ENCODE measurements at places on chromosomes 2 and 18.

DNA sequence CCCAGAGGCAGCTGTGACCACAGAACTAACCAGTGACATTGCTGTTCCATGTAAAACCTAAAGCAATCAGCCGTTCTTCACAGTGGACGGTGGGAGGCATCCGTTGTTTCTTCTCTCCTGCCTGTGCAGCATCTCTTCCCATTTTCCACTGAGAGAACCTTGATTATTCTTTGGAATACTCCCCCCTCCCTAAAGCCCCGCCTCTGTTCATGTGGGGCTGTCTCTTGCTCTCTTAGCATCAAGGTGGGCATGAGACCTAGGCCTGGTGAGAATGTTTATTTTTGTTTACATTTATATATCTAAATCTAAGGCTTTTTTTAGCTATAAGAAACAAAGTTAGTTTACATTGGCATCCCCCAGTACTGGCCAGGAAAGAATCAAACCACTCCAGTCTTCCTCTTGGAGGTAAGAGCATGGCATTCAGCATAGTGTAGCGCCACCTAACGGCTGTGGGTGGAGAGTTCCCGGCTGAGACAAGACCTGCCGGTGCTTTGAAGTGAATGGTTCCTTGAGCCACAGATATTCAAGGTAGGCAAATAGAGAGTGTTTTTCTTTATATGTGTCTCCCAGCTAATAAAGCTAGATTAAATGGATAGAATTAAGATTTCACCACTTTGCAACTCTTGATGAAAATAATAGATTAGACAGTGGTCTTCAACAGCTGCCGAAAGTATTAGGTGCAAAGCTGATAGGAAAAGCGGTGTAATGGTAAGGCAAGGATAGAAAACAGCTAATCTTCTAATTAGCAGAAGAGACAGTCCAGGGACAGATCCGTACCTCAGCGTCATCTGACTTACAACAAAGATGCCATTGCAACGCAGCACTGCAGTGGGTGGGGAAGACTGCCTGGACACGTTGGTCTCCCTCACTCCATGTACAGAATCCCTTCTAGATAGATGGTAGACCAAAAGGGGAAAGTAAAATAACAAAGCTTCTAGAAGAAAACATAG lies 219.6 kb upstream of the RAB12 start:
- DNase-seq, result no peak

- no peak for DNase-seq
Measured at GRCh38 chr2:208129744-208130711, at the start of gene CRYGC. Gene CRYGC (minus strand): TSS chr2:208129828. CDS start chr2:208129792, 36 bp downstream.

DNA sequence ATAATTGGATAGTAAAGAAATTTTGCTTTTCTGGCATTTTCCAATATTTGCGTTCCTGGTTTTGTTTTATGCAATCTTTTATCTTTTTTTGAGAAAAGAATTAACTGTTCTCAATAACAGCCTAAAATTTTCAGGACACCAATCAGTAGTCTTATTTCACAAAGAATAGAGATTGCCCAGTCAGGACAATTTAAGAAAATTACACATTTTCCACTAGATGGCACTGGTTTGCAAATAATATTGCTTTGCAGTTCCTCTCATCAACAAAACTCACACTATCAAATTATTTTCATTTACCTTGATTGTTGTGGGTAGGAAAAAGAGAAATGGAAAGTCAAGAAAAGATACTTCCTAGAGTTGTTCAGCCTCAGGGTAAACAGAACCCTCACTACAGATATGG lies 2.4 kb upstream of the RBM45 start:
- no peak for DNase-seq

DNA sequence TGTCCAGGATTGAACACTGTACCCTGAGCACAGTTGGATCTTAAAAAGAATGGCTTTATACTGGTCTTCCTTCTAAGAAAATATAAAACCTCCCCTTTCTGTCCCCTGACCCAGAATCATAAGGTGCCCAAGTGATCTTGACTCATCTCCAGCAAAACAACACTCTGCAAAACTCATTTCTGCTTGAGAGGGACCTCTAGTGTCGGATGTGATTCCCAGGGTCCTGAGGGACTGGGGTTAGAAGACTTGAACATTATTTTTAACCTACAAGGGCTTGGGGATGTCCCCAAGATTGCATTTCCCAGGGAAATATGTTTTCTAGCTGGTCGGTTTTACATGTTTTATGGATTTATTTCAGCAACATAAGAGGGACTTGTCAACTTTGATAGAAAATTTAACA lies 1318.5 kb upstream of the CELF4 start:
- DNase-seq, result no peak

DNA sequence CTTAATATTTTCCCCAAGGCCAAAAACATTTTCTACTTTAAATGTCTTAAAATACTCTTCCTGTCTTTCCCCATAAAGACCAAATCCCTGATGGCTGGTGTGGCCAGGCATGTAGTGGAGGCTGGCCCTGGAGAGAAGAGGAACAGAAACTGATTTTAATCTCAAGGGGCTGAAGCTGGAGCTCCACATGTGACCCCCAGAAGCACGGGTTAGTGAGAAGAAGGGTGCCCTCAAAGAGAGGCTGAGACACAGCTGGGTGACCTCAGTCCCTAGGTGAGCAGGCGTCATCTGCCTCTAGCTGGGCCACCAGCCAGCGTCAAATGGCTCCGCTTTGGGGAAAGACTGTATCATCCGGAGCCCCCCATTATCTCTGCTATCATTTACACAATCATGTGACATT lies 19.3 kb upstream of the TMEM18 start:
- no peak for DNase-seq
